ENCODE measurements at places on chromosomes 11 and 22.

- no peaks in the 10 kb centered on the region for H3K4me1 ChIP-seq
- DNase-seq: no peak
- H3K27me3 ChIP-seq: peaks cover 30% of the 10 kb centered on the region
- H3K4me3 ChIP-seq: no peak overlapping the region
Observed at GRCh38 chr11:126514061-126514693, 158.7 kb downstream of the ST3GAL4 start.

DNA sequence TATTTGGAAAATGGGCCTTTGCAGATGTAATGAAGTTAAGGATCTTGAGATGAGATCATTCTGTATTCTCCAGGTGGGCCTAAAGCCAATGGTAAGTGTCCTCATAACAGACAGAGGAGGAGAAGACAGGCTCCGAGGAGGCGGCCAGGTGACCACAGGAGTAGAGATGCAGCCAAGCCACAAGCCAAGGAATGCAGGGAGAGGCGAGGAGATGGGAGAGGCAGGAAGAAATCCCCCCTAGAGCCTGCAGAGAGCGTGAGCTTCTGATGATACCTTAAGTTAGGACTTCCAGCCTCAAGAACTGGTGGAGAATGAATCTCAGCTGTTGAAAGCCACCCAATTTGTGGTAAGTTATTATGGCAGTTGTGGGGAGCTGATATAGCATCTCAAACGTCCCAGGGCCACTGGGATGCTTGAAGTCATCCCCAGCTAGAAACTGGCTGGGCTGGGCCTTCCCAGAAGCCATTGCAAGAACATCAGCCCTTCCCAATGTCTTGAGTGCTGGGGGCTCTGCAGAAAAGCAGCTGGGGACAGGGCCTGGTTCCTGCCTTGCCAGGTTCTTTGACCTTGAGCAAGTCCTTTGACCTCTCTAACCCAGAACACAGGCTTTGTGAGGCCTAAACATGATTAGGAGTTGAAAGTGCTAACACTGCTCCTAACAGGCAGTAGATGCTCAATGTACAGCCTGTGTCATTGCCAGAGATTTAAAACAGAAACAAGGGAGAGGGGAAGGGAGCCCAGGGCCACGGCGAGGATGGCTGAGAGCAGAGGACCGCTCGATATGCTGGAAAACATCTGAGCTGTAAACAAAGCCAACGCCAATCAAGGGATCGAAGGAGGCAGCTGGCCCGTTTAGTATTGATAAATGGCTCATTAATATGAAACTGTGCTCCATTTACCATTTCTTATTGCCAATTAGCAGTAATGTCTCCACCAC is 632.3 kb downstream of the TBC1D22A start:
- no peak overlapping the region for H3K27ac ChIP-seq
- no peaks in the 10 kb centered on the region for H3K27me3 ChIP-seq
- no peak overlapping the region for H3K4me3 ChIP-seq
- no peaks in the 10 kb centered on the region for H3K4me1 ChIP-seq

GRCh38 chr11:36073411-36074203 is 129.7 kb downstream of the LDLRAD3 start:
- peaks cover 3% of the 10 kb centered on the region for H3K27me3 ChIP-seq
- no peaks in the 10 kb centered on the region for H3K36me3 ChIP-seq
- no peak overlapping the region for H3K27ac ChIP-seq
- no peaks in the 10 kb centered on the region for H3K4me1 ChIP-seq
- no peak for DNase-seq

DNA sequence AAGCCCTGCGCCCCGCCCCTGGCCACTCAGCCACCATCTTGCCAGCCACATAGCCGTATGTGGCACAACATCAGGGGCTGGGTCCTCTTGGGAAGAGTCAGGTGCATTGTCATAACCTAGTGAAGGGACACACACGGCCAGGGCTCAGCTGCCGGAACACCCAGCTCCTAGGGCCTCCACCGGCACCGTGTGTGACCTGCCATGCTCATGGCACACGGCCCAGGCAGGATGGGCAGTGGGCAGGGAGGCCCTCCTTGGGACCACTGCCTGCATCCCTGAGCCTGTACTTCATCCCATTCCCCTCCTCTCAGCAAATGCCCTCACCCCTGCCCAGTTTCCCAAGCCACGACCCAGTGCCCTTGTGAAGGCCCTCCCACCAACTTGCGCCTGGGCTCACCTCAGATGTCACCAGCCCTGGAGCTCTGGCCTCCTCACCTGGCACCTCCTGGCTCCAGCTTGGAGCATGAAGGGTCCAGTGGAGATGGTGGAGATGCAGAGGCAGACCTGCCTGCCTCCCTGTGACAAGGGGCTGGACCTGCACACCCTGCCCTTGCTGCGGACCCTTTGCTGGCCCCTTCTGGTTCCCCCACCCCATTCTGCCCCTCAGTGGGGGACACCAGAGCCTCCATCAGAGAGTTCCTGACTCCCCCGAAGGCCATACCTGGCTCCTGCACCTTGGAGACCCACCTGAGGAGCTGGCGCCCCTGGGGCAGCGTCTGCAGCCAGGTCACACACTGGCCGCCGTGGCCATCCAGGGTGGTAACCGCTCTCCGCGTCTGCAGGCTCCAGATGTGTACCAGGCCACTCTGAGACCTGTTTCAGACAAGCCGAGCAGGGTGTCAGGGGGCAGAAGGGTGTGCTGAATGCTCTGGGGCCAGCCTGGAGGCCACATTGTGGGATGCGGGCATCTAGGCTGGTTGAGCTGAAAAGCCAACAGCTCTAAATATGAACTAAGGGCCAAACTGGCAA is 34.5 kb downstream of the GNB1L start:
- no peak overlapping the region for H3K4me3 ChIP-seq
- no peaks in the 10 kb centered on the region for H3K27me3 ChIP-seq

DNA sequence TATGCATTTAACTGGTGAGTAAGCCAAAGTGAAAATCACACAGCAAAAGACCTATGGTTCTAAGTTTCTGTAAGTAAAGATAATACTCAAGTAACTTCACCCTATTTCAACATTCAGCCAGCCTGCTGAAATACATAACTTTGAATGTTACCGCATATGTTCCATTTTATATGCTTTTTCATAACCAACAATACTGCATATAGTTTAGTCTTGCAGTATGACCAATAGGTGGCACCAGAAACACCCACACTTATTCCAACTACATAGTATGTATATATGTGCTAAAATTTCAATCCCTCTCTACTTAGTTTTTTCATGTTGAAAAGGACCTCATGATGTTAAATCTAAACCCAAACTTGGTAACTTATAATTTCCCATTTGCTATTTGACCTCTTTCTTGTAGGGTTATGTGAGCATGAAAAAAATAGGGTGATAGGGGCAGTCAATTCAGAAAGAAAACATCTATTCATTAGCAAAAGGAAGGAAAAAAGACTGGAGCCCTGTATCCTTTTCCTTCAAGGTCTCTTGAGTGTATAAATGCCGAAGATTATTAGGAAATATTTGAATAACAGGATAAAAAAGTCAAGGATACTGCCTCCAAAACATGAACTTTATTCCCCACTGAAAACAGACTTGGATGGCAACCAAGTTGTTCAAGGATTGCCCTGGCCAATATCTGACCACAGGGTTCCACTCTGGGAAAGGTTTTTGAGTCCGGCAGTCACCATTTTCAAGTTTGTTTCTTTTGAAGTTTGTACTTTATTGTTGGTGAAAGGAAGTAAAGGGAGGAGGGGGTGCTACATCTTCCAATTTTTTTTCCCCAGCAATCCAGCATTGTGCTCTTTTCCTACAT is 23.8 kb upstream of the FZD4 start:
- H3K27ac ChIP-seq: no peak overlapping the region
- no peaks in the 10 kb centered on the region for H3K27me3 ChIP-seq
- no peaks in the 10 kb centered on the region for H3K4me1 ChIP-seq
- DNase-seq: no peak
- no peaks in the 10 kb centered on the region for H3K36me3 ChIP-seq

- peaks cover 7% of the 10 kb centered on the region for H3K4me1 ChIP-seq
- no peak for DNase-seq
- H3K4me3 ChIP-seq: no peak overlapping the region
- no peaks in the 10 kb centered on the region for H3K36me3 ChIP-seq
- peaks cover 4% of the 10 kb centered on the region for H3K27me3 ChIP-seq
Observed at GRCh38 chr11:76702336-76703128, 32.0 kb upstream of the LRRC32 start.

GRCh38 chr11:91776655-91777054 is 448.0 kb upstream of the FAT3 start:
- H3K27me3 ChIP-seq: no peaks in the 10 kb centered on the region
- DNase-seq: no peak
- H3K36me3 ChIP-seq: no peaks in the 10 kb centered on the region
- no peak overlapping the region for H3K4me3 ChIP-seq
- no peaks in the 10 kb centered on the region for H3K4me1 ChIP-seq

DNA sequence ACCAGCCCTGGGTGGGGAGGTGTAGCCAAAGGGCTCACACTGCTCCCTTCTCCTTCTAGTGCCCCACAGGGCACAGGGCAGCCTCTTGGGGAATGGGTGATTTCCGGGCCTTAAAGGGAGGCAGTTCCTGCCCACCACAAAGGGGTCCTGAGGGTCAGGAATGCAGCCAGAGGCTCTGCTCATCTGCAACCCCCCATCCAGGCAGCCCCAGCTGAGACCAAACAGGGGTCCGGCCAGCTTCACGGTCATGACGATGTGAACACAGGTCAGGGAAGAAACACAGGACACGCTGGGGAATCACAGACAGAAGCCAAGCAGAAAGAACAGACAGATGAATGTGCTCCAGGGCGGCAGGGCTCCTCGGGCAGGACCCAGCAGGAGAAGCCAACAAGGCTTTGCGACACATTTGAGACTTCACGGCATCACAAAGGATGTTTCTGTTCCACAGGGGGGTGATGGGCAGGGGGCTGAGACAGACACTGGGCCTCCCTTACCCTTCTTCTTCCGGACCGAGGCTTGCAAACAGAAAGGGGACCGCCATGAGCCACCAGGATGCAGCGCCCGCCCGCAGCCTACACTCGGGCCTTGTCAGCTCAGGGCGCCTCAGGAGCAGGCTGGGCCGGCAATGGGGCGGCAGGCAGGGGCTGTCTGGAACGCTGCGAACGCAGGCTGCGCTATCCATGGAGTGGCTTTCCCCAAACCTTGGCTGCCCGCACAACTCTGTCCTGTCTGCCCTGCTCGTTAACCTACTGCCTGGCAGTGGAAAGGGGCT is 101.9 kb downstream of the CTTN start:
- no peak overlapping the region for H3K27ac ChIP-seq

GRCh38 chr11:70305501-70305900 is 35.0 kb downstream of the PPFIA1 start:
- no peaks in the 10 kb centered on the region for H3K27me3 ChIP-seq
- no peak for DNase-seq
- H3K4me3 ChIP-seq: no peak overlapping the region
- no peak overlapping the region for H3K27ac ChIP-seq
- H3K36me3 ChIP-seq: peaks cover 75% of the 10 kb centered on the region

GRCh38 chr11:68677432-68677831 is 6.9 kb upstream of the GAL start:
- no peaks in the 10 kb centered on the region for H3K36me3 ChIP-seq
- no peak overlapping the region for H3K4me3 ChIP-seq
- DNase-seq: no peak
- H3K27ac ChIP-seq: no peak overlapping the region
- H3K4me1 ChIP-seq: no peaks in the 10 kb centered on the region

DNA sequence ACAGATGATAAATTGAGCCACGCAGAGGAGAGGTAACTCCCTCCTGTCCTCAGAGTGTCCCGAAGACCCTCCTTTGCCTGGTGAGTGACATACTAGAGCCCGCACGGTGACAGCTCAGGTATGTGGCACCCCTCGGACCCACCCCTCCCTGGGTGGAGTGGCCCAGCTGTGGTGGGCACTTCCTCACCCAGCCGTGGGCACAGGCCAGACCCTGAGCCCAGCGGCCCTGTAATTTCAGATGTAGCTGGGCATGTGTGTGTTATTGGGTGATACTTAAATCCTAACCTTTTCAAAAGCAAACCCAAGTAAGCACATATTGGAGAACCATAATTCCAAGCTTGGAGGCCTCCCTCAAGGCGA is 93.2 kb downstream of the WNT7B start:
- no peak overlapping the region for H3K27ac ChIP-seq
- no peak for DNase-seq
- H3K27me3 ChIP-seq: peaks cover 62% of the 10 kb centered on the region
- H3K36me3 ChIP-seq: no peaks in the 10 kb centered on the region
- H3K4me1 ChIP-seq: no peaks in the 10 kb centered on the region
- no peak overlapping the region for H3K4me3 ChIP-seq

GRCh38 chr22:30127749-30128166 is 47.5 kb downstream of the HORMAD2 start:
- peaks cover 17% of the 10 kb centered on the region for H3K4me1 ChIP-seq
- no peak overlapping the region for H3K27ac ChIP-seq
- no peaks in the 10 kb centered on the region for H3K36me3 ChIP-seq
- DNase-seq: no peak
- H3K4me3 ChIP-seq: no peak overlapping the region
- no peaks in the 10 kb centered on the region for H3K27me3 ChIP-seq

GRCh38 chr11:64764040-64764611 is 4.4 kb upstream of the PYGM start:
- DNase-seq: peak; percentile 57
- H3K27ac ChIP-seq: peak overlapping the region; percentile 90
- peaks cover 84% of the 10 kb centered on the region for H3K36me3 ChIP-seq
- no peaks in the 10 kb centered on the region for H3K27me3 ChIP-seq

DNA sequence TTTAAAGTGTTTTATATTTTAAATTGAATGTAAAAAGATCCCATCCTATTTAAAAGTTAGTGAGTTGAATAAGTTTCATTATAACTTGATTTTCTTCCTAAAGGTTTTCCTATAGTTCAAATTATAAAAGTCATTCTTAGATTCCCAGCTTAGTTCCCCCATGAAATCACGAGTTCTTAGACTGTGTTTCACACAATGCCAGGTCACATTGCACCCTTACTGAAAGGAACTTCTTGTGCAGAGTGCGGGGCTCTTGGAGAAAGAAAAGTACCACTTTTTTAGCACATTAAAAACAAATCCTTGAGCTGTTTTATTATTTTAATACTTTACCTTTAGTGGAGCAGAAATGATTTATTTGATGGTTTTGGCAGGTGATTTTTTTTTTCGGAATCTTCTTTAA is 15.6 kb downstream of the GRAP2 start:
- H3K27me3 ChIP-seq: no peaks in the 10 kb centered on the region
- DNase-seq: no peak
- peaks cover 94% of the 10 kb centered on the region for H3K4me1 ChIP-seq
- H3K36me3 ChIP-seq: peaks cover 3% of the 10 kb centered on the region
- H3K27ac ChIP-seq: peak overlapping the region; percentile 93
- peak overlapping the region; percentile 71 for H3K4me3 ChIP-seq
